ENCODE measurements at places on chromosomes 12 and 14. TPM values are rescaled to one million over a fixed set of nuclear protein-coding genes. Genes with fewer than 3 reads are reported as not detected.

TMEM119 gene
- total RNA-seq = 10.6 TPM

CCDC60 gene
- total RNA-seq = not detected

NGB gene
- not detected for total RNA-seq

FLRT2 gene
- total RNA-seq = 20.5 TPM

SLC25A21 gene
- 1.6 TPM for total RNA-seq

RBM19 gene
- total RNA-seq = 30.6 TPM

Data from mucosa of gallbladder (tissue), 1 donor.